ENCODE measurements at places on chromosomes 11 and 22. TPM values are rescaled to one million over a fixed set of nuclear protein-coding genes. Genes with fewer than 3 reads are reported as not detected.
A peak's percentile ranks its signal among the peaks of the same experiment; 100 is the strongest.

DNA sequence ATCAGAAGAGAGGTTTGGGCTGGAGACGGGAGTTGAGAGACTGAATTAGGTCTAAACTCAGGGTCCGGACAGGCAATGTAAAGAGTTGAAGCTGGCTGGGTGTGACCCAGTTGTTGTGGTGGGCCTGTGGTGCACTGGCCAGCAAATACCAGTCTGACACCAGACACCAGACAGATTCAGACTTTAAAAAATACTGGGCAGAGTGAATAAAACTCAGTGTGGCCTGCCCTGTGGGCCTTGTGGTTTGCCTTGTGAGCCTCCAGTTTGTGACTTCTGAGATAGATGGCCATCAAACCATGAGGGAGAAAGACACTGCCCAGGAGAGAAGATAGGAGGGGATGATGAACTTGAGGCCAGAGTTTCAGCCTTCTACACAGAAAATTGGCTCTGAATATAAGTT is 25.8 kb downstream of the RCN1 start:
- no peak for DNase-seq

DNA sequence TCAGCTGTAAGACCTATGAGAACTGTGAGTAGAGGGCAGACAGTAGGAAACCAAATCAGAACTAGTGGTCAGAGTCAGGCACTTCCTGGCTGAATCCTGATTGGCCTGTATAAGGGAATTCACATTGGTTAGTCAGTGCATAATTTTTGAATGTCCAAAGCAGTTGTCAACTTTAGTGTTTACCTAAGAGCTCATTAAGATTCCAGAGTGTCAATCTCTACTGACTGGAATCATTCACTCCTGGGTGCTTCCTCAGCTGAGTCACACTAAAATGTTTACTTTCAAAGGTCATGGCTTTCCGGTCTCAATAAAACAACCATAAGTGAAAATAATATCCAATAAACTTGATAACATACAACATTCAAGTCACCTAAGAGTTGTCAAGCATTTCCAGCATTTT is 306.1 kb downstream of the C11orf87 start:
- no peak for DNase-seq

DNA sequence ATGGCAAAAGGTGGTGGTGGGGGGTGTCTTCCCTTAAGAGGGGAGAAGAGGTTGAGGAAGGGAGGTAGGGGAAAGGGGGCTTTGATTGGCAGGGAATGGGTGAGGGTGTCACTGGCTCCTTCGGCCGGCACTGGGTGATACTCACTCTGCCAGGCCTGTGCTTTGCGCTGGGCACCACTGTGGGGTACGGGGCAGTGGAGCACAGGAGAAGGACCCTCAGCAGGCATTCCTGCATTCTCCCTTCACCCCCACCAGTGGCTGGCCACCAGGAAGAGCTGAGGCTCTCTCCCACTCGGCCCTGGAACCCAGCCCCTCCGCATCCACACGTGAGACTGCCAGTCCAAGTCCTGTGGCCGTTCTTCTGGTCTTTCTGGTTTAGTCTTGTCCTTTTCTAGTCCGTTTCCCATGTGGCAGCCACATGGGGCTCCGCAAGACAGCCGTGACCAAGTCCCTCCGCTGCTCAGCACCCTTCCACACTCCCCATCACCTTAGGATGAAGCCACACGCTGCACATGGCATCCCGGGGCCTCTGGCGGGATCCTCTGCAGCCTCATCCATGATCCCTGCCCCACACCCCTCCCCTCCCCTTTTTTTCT is 8.0 kb downstream of the CAPN5 start:
- no peak for DNase-seq

DNA sequence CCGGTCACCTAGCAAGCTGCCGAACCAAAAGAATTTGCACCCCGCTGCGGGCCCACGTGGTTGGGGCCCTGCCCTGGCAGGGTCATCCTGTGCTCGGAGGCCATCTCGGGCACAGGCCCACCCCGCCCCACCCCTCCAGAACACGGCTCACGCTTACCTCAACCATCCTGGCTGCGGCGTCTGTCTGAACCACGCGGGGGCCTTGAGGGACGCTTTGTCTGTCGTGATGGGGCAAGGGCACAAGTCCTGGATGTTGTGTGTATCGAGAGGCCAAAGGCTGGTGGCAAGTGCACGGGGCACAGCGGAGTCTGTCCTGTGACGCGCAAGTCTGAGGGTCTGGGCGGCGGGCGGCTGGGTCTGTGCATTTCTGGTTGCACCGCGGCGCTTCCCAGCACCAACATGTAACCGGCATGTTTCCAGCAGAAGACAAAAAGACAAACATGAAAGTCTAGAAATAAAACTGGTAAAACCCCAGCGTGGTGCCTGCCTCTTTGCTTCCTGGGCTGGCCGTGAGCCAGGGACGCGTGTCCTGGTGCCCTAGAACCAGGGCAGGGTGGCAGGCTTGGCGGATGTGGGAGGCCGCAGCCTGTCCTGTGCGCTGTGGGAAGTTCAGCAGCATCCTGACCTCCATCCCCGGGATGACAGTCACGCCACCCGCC is 13.2 kb downstream of the CCND1 start:
- no peak for DNase-seq

GRCh38 chr11:130209128-130209932 is 49.7 kb downstream of the ST14 start:
- no peak for DNase-seq

Gene DLG2
- 2.1 TPM for total RNA-seq

DNA sequence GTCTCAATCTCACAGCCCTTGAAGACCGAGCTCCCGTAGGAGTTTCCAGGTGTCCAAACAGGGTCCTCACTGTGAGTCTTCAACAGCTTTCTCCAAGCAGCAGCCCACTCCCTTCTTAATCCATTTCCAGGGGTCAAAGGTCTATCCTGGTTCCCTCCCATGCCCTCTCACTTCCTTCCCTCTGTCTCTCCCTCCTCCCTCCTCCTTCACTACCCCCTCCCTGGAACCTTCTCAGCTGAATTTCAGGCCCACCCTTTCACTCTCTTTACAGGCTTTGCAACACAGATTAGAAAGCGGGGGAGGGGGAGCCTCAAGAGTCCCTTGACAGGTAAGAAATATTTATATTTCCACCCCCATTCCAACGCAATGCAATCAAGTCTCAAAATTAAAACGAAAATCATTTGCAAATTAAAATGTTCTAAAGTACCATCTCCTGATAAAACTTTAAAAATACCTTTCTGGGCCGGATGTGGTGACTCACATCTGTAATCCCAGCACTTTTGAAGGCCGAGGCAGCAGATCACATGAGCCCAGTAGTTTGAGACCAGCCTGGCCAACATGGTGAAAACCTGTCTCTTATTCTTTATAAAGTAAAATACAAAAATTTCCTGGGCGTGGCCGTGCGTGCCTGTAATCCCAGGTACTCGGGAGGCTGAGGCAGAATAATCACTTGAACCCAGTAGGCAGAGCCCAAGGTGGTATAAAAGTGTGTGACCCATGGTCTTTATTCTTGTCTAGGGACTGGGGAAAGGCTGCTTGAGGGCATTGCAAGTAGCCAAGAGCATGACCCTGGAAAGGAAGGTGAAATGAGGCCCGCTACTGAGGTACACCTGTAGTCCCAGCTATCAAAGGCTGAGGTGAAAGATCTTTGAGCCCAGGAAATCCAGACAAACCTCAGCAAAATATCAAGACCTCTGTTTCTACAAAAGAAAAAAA is 865 bp upstream of the ZNF280A start:
- no peak for DNase-seq

- DNase-seq = no peak
Measured at GRCh38 chr11:29027436-29027835, 919.2 kb downstream of the METTL15 start.

- no peak for DNase-seq
Measured at GRCh38 chr22:47417699-47418098, 655.2 kb downstream of the TBC1D22A start.

Gene VSIG10L2
- not detected for total RNA-seq

DNA sequence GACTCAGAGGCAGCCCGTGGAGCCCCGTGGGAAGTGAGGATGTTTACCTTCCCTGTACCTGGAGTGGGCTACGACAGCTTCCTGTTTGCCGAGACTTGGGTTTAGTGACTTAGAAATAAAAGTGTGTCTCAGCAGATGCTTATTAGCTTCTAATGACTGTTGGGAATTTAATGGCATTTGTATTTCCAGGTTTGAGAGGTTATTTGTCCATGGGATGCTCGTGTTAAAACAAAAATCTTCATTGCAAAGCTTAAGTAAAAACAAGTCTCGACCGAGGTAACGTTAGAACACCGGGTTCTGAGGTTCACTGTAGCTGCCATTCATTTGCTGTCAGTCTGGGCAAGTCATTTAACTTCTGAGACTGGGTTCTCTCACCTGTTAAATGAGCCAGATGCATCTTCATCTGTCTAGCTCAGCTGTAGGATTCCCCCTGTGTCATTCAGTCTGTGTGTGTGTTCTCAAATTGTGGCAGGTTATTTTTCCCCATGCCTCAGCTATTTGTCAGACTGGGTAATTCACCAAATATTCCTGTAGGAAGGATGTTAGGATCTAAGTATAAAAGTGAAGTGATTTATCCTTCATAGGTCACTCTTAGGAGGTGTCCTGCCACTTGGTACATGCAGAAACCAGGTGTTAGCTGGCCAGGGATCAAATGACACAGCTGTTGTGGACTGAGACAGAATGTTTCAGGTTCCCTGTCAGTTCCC is 791 bp downstream of the EI24 start:
- no peak for DNase-seq

Gene OR10D3
- total RNA-seq = not detected

GRCh38 chr11:62909107-62909894 is 11.9 kb downstream of the CHRM1 start:
- no peak for DNase-seq

- no peak for DNase-seq
Measured at GRCh38 chr22:17786435-17787161, 12.3 kb upstream of the BID start.

- DNase-seq = peak; percentile 47
Measured at GRCh38 chr11:18731949-18732821, 6.2 kb upstream of the IGSF22 start.

Gene NCF4
- total RNA-seq = 15.6 TPM

- no peak for DNase-seq
Measured at GRCh38 chr22:27344546-27344945, 457.0 kb downstream of the MN1 start.

Gene ISX
- not detected for total RNA-seq

Gene UBTFL1
- total RNA-seq = not detected

GRCh38 chr11:78030429-78031325 is 7.6 kb upstream of the KCTD14 start:
- no peak for DNase-seq

DNA sequence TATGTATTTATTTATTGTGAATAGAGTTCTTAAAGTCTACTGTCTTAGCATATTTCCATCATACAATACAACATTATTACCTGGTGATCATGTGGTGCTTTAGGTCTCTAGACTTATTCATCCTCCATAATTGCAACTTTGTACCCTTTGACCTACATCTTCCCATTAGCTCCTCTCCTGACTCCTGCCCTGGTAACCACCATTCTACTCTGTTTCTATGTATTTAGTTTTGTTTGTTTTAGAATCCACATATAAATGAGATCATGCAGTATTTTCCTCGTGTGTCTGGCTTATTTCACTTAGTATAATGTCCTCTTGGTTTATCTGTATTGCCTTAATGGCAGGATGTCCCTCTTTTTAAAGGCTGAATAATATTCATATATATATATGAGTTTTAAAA is 22.7 kb downstream of the NCAM1 start:
- no peak for DNase-seq

DNA sequence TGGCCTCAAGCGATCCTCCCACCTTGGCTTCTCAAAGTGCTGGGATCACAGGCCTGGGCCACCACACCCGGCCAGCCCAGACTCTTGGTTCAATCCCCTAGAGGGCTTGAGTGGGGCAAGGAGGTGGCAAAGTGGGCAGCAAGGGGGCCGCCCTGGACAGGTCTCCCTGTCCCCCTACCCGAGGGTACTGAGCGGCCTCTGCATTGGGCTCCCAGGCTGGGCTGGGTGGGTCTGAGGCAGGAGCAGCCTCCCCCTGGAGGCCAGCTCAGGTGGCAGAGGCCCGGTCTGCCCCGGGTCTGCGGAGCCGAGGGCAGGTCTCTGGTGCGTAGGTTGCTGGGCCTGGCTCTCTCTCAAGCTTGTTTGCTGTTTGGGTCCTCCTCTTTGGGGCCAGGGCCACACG is 22.4 kb upstream of the CCDC188 start:
- DNase-seq = no peak

DNA sequence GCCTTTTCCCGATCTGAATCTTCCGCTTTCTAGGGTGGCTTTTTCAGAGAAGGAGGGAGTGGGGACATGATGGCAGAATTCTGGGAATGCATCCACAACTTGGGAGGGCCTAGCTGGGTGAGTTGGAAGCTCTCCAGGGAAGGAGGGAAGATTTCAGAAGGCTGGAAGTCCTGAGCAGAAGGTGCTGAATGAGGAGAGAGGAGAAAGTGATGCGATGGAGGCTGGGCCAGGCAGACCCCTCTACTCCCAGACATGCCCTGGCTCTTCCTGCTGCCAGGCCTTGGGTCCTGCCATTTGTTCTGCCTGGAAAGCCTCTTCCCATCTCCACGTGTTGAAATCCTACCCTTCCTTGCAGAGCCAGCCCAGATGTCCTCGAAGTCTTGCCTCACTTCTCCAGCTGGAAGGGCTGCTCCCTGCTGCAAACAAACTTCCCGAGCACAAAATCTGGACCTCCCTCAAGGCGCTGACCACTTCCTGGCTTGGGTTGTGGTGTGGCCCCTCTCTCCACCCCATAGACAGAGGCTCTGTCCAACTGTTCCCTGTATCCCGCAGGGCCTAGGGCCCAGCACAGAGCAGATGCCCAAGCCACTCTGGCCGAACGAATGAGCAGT is 16.8 kb downstream of the LRRC32 start:
- DNase-seq = no peak

DNA sequence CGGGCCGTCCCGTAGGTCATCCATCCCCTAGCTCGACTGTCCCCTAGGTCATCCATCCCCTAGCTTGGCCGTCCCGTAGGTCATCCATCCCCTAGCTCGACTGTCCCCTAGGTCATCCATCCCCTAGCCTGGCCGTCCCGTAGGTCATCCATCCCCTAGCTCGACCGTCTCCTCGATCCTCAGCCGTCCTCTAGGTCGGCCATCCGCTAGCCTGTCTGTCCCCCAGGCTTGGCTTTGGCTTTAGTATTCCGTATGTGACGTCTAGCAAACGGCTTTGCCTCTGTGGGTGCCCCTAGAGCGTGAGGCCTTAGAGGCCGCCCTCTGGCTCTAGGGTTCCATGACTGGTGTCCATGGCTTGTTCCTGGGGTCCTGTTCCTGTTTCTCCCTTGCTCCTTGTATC is 40.6 kb upstream of the BID start:
- DNase-seq = no peak

Gene NCR3LG1
- 8.6 TPM for total RNA-seq

- DNase-seq = no peak
Measured at GRCh38 chr11:3627291-3627690, 14.5 kb downstream of the ART5 start.

All from activated T-helper 1 cell treated with anti-CD3 and anti-CD28 coated beads, Interleukin-12 subunit alpha, Interleukin-12 subunit beta, Interleukin-2, Interleukin-4 antibody, amounts not matched to agents 30 ng/mL and 10 ng/mL and 1 ng/mL, durations not matched to agents 14 hours and 24 hours and 36 hours (primary cell).